ENCODE measurements at places on chromosomes 4 and X. TPM values are rescaled to one million over a fixed set of nuclear protein-coding genes. Genes with fewer than 3 reads are reported as not detected.
A peak's percentile ranks its signal among the peaks of the same experiment; 100 is the strongest.

- no peak for DNase-seq
- H3K27me3 ChIP-seq, result no peaks in the 10 kb centered on the region
- no peaks in the 10 kb centered on the region for H3K36me3 ChIP-seq
- H3K4me1 ChIP-seq, result no peaks in the 10 kb centered on the region
- H3K4me3 ChIP-seq, result no peak overlapping the region
Measured at GRCh38 chrX:122934131-122934530, 249.9 kb upstream of the GRIA3 start.

DNA sequence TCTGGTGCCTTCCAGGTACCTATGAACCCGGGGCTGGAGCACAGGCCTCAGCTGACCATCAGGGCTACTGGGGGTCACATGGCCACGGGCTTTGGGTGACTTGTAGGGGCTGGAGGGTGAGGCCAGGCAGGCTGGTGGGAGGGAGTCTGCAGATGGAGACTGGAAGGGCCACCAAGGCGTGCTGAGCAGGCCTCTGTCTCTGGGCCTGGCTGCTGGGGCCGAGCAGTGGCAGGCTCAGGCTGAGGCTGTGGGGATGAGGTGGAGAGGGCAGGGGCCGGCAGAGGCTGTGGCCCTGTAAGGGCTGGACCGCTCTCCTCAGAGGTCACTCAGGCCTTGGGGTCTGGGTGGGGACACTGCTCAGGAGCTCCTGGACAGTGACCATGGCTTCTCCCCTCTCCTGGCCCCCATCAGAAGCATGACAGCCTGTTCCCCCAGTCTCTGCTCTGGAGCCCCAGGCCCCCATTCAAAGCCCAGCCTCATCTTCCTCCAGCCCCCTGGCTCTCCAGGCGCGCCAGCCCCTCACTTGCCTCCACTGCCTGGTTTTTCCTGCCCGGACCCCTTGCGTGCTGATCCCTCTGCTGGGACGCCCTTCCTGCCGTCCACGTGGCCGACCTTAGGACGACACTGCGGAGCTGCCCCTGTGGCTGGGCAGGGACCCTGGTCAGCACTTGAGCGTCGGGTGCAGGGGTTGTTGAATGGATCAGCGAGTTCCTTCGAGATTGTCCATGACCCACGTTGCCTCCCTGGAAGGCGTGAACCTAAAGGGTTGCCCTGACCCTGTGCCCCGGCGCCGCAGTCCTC, 11.1 kb upstream of the NAT8L start:
- DNase-seq, result peak; percentile 33
- H3K36me3 ChIP-seq, result no peaks in the 10 kb centered on the region
- no peak overlapping the region for H3K27ac ChIP-seq
- H3K4me1 ChIP-seq, result no peaks in the 10 kb centered on the region

GRCh38 chr4:8198906-8199593, at the start of gene SH3TC1:
SH3TC1 (plus strand) TSS chr4:8199290; CDS start chr4:8205195, 5,905 bp downstream.
- H3K4me3 ChIP-seq, result peak within 1 kb of the TSS; percentile 75
- no peaks in the 10 kb centered on the region for H3K36me3 ChIP-seq
- peaks cover 31% of the 10 kb centered on the region for H3K4me1 ChIP-seq
- peaks cover 5% of the 10 kb centered on the region for H3K27me3 ChIP-seq
- peak within 1 kb of the TSS; percentile 84 for H3K27ac ChIP-seq

- no peak overlapping the region for H3K4me3 ChIP-seq
- H3K27me3 ChIP-seq, result peaks cover 3% of the 10 kb centered on the region
- no peaks in the 10 kb centered on the region for H3K36me3 ChIP-seq
- no peak overlapping the region for H3K27ac ChIP-seq
- DNase-seq, result no peak
- peaks cover 8% of the 10 kb centered on the region for H3K4me1 ChIP-seq
Measured at GRCh38 chr4:143736861-143737260, 36.4 kb upstream of the FREM3 start.

DNA sequence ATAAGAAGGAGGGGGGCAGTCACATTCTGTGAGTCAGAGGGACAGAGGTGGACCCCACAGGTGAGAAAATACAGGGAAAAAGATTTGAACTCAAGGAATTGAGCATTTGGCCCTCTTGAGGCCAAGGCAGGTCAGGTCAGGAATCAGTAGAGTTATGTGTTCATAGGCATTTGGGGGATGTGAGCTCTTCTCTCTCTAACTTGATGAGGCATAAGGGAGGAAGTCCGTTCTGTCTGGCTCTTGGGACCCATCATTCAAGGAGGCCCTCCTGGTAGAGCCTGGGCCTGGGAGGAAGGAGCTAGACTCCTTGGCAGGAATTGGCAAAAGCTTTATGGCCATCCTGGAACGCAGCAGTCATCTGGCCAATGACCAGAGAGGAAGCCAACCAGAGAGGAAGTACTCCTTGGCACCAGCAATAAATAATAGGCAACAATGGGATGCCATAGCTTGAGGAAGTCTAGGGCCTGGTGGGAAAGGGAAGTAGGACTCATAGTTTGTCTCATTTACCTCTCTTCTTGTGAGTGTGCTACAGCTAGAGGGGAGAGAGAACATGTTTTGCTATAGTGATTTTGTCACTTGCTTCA, 53.0 kb downstream of the MSN start:
- H3K4me1 ChIP-seq, result peaks cover 85% of the 10 kb centered on the region
- DNase-seq, result no peak
- no peak overlapping the region for H3K4me3 ChIP-seq
- H3K27ac ChIP-seq, result peak overlapping the region; percentile 96
- no peaks in the 10 kb centered on the region for H3K27me3 ChIP-seq
- H3K36me3 ChIP-seq, result peaks cover 72% of the 10 kb centered on the region

- H3K27me3 ChIP-seq, result no peaks in the 10 kb centered on the region
- no peak overlapping the region for H3K27ac ChIP-seq
- H3K4me1 ChIP-seq, result no peaks in the 10 kb centered on the region
- no peaks in the 10 kb centered on the region for H3K36me3 ChIP-seq
- DNase-seq, result no peak
Measured at GRCh38 chr4:124483048-124483906, 229.3 kb downstream of the ANKRD50 start.

DNA sequence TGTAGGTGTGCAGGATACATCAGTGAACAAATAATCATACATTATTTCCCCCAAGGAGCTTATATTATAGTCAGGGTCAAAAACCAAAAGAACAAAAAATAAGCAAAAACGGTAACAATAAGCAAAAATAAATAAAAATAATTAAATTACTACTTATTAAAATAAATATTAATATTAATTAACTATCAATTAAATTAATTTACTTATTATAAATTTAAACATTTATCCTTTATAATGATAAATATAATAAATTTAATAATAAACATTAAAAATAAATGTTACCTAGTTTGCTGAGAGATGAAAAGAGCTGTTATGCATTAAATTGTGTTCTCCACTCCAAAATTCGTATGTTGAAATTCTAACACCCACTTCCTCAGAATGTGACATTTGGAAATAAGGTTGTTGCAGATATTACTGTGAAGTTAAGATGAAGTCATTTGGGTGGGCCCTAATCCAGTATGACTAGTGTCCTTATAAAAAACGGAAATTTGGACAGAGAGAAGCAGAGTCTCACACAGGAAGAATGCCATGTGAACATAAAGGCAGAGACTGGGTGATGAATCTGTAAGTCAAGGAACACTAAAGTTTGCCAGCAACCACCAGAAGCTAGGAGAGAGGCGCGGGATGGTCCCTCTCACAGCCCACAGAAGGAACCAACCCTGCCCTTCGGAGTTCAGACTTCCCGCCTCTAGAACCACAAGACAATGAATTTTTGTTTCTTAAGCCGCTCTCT, 67.2 kb upstream of the IBSP start:
- H3K36me3 ChIP-seq, result no peaks in the 10 kb centered on the region
- H3K4me1 ChIP-seq, result no peaks in the 10 kb centered on the region
- no peak overlapping the region for H3K4me3 ChIP-seq
- H3K27me3 ChIP-seq, result peaks cover 3% of the 10 kb centered on the region

GRCh38 chrX:54540289-54540688, 10.3 kb downstream of the GNL3L start:
- DNase-seq, result no peak
- H3K4me3 ChIP-seq, result no peak overlapping the region
- H3K27me3 ChIP-seq, result no peaks in the 10 kb centered on the region

DNA sequence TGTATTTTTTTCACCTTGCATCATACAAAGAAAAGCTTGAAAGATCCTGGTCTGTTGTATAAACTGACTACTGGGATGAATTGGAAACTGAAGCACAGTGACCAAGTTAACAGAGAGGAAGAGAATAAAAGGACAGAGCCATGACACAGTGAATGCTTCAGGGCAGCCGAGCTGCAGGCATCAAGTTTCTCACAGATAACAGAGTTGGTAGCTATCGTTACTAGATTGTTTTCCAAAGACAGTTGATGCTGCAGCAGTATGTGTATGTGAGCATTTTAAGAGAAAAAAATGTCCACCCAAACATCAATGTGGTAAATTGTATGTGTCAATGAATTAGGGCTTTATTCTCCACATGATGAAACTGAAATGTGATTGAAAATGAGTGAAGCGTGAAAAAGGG, 1032.7 kb downstream of the ADGRL3 start:
- no peak overlapping the region for H3K27ac ChIP-seq
- H3K36me3 ChIP-seq, result no peaks in the 10 kb centered on the region
- no peak for DNase-seq
- H3K27me3 ChIP-seq, result no peaks in the 10 kb centered on the region
- H3K4me1 ChIP-seq, result no peaks in the 10 kb centered on the region
- H3K4me3 ChIP-seq, result no peak overlapping the region

DNA sequence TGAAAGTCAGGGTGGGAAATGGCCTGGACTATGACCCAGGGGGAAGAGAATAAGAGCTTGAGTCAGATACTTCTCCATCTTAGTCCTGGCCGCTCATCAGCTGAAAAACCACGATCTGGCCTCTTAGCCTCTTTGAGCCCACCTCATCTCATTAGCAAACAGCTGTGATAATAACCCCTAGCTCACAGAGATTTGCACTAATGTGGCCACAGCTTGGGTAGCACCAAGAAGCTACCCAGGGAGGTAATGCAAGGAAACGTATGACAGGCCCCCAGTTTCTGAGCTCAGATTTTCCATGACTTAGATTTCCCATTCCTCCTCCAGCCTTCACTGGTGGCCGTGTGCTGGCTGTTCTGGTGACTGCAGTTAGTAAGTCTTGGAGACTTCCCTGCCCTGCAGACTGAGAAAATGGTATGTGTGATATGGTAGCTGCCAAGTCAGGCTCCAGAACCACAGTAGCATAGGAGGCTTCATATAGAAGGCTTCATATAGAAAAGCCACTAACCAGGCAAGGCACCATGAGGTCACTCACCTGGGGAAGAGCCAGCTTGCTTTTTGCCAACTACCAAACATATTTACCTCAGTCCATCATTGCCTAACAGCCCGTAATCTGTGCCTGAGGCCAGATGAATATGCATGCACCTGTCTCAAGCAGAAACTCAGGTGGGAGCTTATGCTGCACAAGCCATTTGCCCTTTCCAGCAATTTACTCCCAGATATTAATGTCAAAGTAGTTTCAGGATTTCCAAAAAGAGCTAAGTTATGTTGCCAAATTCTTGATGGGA, 51.4 kb upstream of the GABRE start:
- no peak overlapping the region for H3K27ac ChIP-seq
- no peaks in the 10 kb centered on the region for H3K4me1 ChIP-seq
- H3K4me3 ChIP-seq, result no peak overlapping the region
- no peaks in the 10 kb centered on the region for H3K36me3 ChIP-seq
- no peak for DNase-seq

Gene HDX
- 1.4 TPM for total RNA-seq

Gene ADD1
- total RNA-seq, result 260 TPM

Gene RNF128
- total RNA-seq, result not detected

Gene MAGEB10
- not detected for total RNA-seq

Gene APELA
- not detected for total RNA-seq

Gene CENPI
- total RNA-seq, result 28.9 TPM
